ENCODE measurements at places on chromosomes 4 and X.
A peak's percentile ranks its signal among the peaks of the same experiment; 100 is the strongest.

DNA sequence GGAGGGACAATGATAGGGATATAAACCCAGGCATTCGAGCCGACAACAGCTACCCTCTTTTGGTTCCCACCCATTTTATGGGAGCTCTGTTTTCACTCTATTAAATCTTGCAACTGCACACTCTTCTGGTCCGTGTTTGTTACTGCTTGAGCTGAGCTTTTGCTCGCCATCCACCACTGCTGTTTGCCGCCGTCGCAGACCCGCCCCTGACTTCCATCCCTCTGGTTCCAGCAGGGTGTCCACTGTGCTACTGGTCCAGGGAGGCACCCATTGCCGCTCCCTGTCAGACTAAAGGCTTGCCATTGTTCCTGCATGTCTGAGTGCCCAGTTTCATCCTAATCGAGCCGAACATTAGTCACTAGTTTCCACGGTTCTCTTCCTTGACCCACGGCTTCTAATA, 1170.5 kb upstream of the PABPC4L start:
- DNase-seq: no peak

DNA sequence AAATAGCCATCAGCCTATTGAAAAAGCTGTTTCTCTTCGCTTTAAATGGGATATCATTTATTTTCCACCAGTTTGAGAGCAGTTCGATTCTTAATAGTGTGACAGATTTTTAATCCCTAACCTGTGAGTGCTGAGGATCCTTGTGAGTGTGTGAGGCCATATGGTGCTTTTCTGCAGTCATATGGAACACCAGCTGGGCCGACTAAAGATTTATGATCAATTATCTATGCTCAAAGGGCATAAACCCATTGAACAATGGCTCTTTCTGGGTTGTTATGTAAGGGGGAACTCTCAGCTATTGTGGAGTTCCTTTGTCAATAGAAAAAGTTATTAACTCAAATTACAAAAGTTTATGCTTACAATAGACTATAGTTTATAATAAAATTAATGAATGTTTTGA, 1003.6 kb downstream of the FAT4 start:
- no peak for DNase-seq

DNA sequence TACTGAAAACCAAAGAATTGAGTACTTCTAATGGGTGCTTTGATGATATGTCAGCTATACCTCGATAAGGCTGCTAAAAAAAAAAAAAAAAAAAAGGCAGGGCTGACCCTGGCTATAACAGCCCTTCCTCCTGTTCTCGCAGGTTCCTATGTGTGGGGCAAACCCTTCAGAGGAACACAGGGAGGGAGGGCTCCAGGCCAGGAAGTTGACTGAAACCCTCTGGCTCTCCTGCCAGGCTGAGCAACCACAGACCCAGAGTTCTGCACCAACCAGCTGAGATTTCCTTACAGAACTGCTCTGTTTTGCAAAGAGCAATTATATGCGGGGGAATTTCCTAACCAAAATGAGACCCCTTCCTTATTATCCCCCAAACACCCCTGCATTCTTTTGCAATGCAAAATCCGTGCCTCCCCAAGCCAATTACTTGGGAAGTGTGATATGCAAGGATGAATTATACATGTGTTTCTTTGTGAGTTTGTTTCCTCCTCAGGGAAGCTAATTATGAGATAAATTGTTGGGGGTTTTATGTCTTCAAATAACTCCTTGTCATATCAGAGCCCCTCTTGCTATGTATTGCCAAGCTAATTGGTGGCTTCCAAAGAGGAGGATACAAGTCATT, 45.6 kb downstream of the PDHA1 start:
- no peak for DNase-seq

DNA sequence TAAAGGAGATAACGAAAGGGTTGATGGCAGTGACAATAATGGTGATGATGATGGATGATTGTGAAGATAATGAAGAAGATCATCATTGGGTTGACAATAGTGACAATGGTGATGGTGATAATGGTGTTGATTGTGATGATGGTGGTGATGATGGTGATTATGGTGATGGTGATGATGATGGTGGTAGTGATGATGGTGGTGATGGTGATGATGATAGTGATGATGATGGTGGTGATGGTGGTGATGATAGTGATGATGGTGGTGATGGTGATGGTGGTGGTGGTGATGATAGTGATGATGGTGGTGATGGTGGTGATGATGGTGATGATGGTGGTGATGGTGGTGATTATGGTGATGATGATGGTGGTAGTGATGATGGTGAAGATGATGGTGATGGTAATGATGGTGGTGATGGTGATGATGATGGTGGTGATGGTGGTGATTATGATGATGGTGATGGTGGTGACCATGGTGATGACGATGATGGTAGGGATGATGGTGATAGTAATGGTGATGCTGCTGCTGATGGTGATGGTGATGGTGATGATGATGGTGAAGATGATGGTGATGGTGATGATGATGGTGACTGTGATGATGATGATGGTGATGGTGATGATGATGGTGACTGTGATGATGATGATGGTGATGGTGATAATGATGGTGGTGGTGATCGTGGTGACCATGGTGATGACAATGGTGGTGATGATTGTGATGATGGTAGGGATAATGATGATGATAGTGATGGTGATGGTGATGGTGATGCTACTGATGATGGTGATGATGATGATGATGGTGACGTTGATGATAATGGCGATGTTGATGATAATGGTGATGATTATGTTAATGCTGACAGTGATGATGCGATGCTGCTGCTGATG, 61.6 kb upstream of the NKX1-1 start:
- no peak for DNase-seq

DNA sequence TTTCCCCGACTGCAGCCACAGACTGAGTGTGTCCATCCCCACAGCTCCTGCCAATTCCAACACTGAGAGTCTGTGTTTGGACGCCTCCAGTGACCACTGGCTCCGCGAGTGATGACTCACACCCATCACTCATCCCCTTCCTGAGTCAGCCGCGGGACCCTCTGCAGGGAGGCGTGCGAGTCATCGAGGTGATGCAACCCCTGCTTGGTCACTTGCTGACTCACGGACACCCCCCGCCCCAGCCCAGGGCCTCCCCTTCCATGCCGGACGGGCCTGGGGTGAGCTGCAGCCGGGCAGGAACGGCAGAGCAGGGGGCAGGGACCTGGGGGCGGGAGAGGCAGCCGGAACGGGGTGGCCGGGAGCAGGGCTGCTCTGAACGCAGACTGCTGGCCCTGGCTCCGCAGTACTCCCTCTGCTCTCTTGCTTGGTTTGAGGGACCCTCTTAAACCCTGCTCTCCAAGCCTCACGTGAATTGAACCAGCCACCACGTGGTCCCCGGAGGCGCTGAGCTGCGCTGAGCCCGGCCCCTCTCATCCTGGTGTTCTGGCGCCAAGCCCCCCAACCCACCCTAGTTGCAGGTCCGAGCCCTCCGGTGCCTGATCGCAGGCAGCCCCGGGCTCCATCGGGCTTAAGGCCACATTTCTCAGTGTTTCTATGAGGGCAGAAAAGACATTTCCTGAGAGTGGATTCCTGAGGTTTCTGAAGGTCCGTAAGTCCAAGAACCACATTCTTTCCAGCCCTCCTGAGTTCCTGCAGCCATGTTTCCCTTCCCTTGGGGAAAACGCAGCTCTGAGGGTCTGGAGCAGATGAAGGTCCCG, 32.4 kb downstream of the FGFRL1 start:
- peak; percentile 99 for DNase-seq

GRCh38 chrX:16185725-16186136, 18.4 kb downstream of the MAGEB17 start:
- DNase-seq: peak; percentile 10

- DNase-seq: no peak
These were observed 149.4 kb upstream of the KLF3 start for GRCh38 chr4:38514465-38515146.

GRCh38 chr4:135777361-135777760, 1575.8 kb upstream of the PABPC4L start:
- DNase-seq: no peak

- DNase-seq: no peak
These were observed 8.2 kb downstream of the SH3KBP1 start for GRCh38 chrX:19879181-19879580.

- DNase-seq: peak; percentile 6
These were observed 100.1 kb downstream of the CEP135 start for GRCh38 chr4:56048702-56049431.

GRCh38 chrX:31314921-31315320, 243.1 kb upstream of the FTHL17 start:
- no peak for DNase-seq

DNA sequence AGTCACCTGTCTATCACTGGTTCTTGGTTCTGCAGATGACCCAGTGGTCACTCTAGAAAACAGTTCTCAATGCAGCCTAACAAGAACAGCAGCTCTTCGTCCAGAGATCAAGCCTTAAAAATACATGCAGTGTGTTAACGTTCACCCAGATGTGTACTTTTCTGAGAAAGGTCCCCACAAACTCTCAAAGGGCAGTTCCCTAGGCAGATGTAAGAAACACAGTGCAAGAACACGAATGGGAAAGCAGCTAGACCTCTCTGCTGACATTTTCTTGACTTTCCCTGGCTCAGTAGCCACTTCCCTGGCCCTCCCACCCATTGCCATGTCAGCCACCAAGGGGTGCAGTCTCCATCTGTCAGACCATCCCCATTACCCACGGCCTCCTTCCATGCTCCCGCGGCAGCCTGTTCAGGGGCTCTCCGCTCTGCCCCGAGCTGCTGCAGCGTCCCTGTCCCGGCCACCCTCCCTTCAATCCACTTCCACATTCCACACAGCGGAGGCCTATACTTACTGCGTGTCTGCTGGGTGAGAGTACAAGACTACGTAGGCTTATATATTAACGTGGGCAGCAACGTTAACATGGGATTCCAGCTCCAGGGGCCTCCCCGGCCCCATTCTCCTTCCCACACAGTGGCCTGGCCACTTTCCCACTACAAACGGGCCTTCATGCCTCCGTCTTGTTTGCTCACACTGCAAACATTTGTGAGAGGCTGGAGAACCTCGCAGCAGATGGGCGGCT, 34.3 kb downstream of the IRF2 start:
- DNase-seq: no peak

GRCh38 chr4:37862961-37863360, 27.9 kb upstream of the TBC1D1 start:
- no peak for DNase-seq

- DNase-seq: no peak
These were observed 143.4 kb downstream of the KLHL13 start for GRCh38 chrX:117973110-117973807.

GRCh38 chrX:41971346-41971745, 48.0 kb upstream of the CASK start:
- DNase-seq: no peak

GRCh38 chr4:11415409-11416070, 13.2 kb downstream of the HS3ST1 start:
- no peak for DNase-seq

GRCh38 chr4:127055357-127055756, 577.4 kb upstream of the INTU start:
- DNase-seq: peak; percentile 64

DNA sequence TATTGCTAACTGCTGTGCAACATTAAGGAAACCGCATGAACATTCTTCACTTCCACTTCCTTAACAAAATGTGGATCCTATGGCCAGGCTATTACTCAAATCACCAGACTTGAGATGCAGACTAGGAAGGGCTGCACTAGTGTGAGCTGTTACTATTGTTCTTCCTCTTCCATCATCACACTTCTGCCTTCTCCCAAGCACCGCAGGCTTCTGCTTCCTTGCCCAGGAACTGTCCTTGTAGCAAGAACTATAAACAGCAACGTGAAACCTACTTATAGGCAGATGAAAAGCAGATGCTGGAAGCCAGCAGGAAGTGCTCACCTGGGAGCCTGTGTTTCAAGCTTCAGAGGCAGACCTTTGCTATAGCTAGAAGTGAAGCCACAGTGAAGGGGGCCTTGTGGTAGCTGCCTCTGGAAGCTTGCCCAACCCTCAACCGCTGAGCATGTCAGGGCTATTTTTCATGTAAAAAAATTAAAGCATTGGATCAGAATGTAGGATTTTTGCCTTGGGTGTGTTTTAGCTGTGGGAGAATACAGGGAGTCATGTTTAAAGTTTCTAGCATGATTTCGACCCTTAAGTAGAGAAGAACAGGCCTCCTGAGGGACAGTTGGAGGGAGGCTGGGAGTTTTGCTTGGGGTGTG, 43.9 kb downstream of the CLNK start:
- no peak for DNase-seq
